ENCODE measurements at places on chromosomes 16 and 17.

DNA sequence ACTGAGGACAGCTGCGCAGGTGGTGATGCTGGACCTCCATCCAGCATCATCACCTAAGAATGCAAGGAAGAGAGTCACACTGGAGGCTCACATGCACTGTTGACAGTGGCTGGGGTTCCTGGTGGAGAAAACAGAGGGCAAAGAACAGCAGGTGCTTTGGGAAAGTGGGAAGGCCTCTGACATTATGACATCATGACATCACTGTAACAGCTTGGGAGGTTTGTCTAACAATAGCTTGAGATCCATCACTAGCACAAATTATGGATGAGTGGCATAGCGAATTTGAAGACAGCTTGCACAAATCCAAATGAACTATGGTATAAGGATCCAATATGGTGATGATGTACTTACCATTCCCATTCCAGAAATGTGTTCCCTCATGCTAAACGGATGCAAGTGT lies 226.5 kb upstream of the MPHOSPH6 start:
- no peak for DNase-seq

DNA sequence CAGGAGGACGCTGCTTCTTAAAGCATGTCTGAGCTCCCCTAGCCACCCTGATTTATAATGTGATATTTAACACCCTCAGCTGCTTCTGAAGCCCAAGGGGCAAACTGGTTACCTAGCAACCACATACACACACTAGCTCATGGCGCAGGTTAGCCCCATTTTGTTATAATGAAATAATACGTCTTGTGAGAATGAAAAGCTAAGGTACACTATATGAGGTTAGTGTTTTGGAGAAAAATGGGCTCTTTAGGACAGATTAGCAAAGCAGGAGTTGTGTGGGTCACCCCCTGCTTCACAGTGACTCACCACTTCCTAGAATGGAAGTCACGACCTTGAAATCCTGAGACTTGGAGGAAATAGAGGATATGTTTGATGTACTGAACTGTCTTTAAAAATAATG lies 404.8 kb upstream of the HSBP1 start:
- no peak for DNase-seq

DNA sequence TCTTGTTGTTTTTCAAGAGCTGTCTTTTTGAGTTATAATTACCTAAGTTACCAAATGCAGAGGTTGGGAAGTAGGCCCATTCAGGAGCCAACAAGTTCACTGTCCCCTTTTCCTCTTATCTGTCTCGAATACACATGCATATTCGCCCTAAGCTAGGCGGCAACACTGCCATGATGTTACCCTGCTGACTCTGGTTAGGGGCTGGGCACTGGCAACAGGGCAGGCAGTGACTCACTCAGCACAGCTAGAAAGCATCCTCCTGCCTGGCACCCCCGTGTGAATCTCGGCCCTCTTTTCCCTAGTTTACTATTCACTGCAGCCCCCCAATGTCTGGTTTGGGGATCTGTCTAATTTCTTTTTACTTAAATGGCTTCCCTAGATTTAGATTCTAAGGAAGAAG lies 13.8 kb downstream of the DBF4B start:
- DNase-seq: no peak

- DNase-seq: no peak
These were observed 104.8 kb downstream of the CYB561 start for GRCh38 chr17:63341276-63341675.

GRCh38 chr16:89522287-89522686 lies 14.1 kb downstream of the SPG7 start:
- no peak for DNase-seq

- DNase-seq: no peak
These were observed 31.4 kb downstream of the HS3ST3B1 start for GRCh38 chr17:14332331-14332730.

- no peak for DNase-seq
These were observed 10.9 kb upstream of the IL34 start for GRCh38 chr16:70635336-70636016.

DNA sequence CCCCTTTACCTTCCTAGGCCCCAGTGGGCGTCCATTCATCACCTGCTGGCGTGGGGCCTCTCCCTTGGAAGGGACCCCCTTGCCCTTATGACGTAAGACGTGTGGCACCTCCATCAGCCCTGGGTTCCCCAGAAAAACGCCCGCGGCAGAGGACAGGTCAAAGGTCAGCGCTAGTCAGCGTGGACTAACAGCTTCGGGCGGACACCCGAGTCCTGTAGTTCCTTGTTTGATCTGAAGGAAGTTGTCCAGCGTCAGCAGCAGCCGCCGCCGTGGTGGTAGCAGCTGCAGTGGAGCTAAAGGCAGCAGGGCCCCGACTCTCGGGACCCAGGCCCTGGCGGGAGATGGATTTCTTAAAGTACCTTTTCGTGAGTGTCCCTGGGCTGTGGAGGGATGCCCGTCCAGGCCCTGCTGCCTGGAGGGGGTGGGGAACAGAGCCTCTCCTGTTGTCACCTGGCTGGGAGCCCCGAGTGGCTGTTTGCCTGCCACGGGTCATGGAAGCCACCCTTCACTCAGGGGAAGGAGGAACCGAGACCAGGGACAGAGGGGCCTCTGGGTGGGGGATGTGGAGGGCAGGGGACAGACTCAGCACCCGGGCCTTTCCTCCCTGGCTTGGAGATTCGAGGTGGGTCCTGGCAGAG lies 123.6 kb downstream of the OR1D5 start:
- DNase-seq: no peak

- no peak for DNase-seq
These were observed 276.4 kb downstream of the FOXL1 start for GRCh38 chr16:86854626-86855294.

- DNase-seq: peak; percentile 74
These were observed 10.8 kb downstream of the HID1 start for GRCh38 chr17:74961657-74962350.

DNA sequence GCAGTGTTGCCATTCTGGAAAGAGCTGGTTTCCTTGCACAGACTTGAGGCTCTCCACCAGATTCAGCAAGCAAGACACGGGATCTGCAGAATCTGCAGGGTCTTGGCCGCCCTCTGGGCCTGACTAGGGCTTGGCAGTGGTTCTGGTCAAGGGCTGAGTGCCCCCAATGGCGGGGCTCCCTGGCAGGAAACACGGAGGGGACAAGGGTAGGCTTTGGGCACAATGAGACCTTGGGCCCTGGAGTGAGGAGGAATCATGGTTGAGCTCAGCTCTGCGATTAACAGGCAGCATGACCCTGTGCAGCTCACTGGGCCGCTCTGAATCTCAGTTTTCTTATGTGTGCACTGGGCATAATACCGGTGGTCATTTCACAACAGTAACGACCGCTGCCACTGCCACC lies 249.9 kb downstream of the GSG1L start:
- DNase-seq: no peak

All from activated T-helper 9 cell treated with anti-CD3 and anti-CD28 coated beads, Interleukin-2, amount 50 U/mL, for 16 hours (primary cell).